Activated T-helper 1 cell treated with anti-CD3 and anti-CD28 coated beads, Interleukin-2, amount 50 U/mL, for 16 hours (primary cell): ENCODE measurements at places on chromosomes 13 and 19.

- no peak for DNase-seq
Observed at GRCh38 chr19:43148233-43148632, 38.1 kb downstream of the PSG5 start.

- DNase-seq = no peak
Observed at GRCh38 chr19:38774181-38774950, 1.0 kb upstream of the LGALS7 start.

- DNase-seq = no peak
Observed at GRCh38 chr19:52211203-52211602, 21.4 kb downstream of the PPP2R1A start.

GRCh38 chr19:46475986-46476385 is 4.6 kb upstream of the PNMA8A start:
- DNase-seq = no peak

- no peak for DNase-seq
Observed at GRCh38 chr13:28117689-28118377, 17.5 kb upstream of the FLT3 start.

- no peak for DNase-seq
Observed at GRCh38 chr13:57128909-57129308, 11.8 kb upstream of the PRR20A start.

GRCh38 chr13:72145383-72145782 is 278.4 kb upstream of the DACH1 start:
- no peak for DNase-seq

DNA sequence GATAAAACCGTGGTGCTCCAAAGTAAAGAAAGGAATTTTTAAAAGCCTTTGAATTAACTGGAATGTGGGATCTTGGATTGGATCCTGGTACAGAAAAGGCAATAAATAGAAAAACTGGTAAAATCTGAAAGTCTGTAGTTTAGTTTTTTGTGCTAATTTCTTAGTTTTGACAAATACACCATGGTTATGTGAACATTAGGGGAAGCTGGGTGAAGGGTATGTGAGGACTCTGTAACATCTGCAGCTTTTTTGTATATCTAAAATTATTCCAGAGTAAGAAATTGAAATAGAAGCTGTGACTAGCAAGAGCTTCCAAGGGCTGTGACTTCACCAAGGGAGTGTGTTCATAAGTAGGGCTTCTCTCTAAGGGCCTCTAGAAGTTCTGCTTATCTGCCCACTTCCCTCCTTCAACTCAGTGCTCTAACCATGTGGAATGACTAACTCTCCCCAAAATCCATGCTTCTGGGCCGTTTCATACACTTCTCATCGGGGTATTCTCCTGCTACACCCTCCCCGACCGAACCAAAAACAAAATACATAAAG is 26.5 kb downstream of the ARHGAP35 start:
- no peak for DNase-seq

DNA sequence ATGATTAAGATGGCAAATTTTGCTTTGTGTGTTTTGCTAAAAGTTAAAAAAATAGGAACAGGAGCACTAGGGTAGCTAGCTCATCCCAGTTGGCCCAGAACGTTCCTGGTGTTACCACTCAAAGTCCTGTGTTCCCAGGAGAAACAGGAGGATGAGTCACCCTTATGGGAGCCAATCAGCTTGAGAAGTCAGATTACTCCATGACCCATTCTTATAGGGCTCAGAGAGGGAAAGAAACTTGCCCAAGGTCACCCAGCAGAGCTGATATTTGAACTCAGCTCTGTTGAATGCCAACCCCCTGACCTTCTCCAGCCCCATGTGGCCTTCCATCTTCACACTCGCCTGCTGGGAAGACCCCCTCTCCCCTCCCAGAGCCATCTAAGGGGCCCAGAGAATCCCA is 13.0 kb downstream of the NMRK2 start:
- no peak for DNase-seq

GRCh38 chr19:5719274-5719960 is 529 bp downstream of the LONP1 start:
- DNase-seq = no peak

DNA sequence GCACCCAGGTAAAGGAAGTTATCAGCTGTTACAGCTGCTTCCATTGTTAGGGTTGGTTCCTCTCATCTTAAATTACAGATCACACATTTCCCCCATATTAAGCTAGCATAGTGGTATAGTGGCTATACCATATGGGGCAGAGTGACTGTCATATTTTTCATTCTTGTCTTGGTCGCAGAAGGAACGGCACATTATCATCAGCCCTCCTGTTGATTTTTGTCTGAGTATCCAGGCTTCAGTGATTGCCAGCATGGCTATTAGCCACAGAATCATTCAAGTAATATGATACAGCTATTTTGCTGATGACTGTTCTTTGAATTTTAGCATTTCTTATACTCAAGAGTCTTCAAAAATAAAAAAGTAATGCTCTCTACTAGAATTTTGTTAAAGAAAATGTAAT is 240.9 kb downstream of the LIG4 start:
- DNase-seq = no peak

DNA sequence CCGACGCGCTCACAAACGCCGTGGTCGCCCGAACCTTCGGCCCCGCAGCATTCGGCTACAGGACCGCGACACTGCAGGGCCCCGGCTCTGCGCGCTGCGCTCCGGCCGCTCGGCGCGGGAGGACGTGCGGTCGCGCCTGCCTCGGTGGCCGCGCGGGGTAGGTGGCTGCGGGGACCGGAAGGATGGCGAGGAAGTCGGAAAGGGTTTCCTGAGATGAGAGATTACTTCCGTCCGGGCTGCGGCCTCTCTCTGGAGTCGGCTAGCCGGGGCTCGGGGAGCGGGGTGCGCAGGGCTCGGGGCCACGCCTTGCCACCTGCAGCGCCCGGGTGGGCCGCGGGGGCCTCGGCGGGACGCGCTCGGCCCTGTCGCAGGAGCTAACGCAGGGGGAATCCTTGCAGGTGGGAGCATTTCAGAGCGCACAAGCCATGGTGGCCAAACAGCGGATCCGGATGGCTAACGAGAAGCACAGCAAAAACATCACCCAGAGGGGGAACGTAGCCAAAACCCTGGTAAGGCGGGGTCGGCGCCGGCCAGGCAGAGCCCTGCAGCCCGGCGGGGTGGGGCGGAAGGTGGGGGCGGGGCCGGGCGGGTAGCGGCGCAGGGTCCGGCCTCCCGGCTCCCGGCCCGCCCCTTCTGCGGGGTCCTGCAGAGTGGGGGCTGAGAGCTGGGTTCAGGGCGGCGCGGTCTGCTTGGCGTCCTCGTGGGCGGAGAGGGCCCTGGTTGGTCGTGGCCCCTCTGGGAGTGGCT is at the start of gene SERP2:
Gene SERP2, plus strand, starts transcription at position 224 of the 747 bp plus-strand sequence. Its CDS starts 202 bp downstream, at position 426.
- DNase-seq = no peak

- DNase-seq = no peak
Observed at GRCh38 chr13:111387026-111387871, 66.8 kb downstream of the TEX29 start.

- no peak for DNase-seq
Observed at GRCh38 chr13:24642219-24642618, 38.0 kb upstream of the ATP12A start.

GRCh38 chr19:48985711-48986110 is 7.4 kb downstream of the GYS1 start:
- DNase-seq = no peak

DNA sequence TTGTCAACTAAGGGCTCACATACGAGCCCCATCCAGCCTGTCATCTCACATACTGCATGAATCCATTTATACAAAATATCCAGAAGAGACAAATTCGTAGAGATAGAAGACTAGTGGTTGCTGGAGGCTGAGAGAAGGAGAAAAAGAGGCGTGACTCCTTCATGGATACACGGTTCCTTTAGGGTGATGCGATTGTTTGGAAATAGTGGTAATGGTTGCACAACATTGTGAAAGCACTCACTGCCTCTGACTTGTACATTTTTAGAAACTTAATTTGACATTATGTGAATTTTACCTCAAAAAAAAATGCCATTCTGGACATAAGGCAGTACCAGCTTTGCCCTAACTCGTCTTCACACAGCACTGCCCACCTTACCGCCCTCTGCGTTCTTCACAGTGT is 27.3 kb downstream of the IGFL1 start:
- no peak for DNase-seq

DNA sequence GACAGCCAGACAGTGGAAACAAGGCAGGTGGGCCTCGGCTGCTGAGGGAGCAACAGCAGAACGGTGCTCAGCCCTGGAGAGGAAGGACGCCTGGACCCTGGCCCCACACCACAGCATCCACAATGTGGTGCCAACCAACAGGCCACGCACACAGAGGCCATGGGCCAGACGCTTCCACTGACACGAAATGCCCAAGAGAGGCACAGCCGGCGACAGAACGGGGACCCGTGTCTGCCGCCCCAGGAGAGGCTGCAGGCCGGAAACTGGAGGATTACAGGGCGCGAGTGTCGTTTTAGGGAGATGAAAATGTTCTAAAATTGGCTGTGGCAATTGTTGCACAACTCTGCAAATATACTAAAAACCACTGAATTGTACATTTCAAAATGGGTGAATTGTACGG is 69.7 kb downstream of the RASA3 start:
- no peak for DNase-seq

DNA sequence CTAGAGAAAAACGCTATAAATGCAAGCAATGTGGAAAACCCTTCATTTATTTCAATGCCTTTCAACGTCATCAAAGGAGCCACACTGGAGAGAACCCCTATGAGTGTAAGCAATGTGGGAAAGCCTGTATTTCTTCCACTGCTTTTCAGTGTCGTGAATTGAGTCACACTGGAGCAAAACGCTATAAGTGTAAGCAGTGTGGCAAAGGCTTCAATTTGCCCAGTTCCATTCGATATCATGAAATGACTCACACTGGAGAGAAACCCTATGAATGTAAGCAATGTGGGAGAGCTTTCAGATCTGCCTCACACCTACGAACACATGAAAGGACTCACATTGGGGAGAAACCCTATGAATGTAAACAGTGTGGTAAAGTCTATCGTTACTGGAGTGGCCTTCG is 27.4 kb downstream of the ZNF20 start:
- DNase-seq = no peak

DNA sequence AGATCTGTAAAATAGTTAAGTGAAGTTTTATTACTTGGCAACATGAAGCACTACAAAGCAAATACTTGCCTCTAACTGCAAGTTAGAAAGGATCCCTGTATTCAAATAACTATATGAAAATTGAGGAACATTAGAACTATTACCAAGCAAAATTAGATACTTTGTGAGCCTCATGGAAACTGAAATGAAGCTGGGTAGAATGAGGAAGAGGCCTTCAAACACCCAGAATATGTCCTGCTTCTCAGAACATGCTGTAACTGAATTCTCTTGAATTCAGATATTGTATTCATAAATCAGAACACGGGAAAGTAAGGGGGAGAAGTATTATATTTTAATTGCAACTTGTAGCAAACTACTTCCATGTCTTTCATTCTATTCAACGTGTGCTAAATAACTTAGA is 947.9 kb downstream of the PCDH17 start:
- no peak for DNase-seq

- no peak for DNase-seq
Observed at GRCh38 chr13:64688893-64689677, 2541.1 kb downstream of the PCDH9 start.

GRCh38 chr19:52963247-52963618 is 552 bp upstream of the ZNF816 start:
- peak; percentile 8 for DNase-seq

DNA sequence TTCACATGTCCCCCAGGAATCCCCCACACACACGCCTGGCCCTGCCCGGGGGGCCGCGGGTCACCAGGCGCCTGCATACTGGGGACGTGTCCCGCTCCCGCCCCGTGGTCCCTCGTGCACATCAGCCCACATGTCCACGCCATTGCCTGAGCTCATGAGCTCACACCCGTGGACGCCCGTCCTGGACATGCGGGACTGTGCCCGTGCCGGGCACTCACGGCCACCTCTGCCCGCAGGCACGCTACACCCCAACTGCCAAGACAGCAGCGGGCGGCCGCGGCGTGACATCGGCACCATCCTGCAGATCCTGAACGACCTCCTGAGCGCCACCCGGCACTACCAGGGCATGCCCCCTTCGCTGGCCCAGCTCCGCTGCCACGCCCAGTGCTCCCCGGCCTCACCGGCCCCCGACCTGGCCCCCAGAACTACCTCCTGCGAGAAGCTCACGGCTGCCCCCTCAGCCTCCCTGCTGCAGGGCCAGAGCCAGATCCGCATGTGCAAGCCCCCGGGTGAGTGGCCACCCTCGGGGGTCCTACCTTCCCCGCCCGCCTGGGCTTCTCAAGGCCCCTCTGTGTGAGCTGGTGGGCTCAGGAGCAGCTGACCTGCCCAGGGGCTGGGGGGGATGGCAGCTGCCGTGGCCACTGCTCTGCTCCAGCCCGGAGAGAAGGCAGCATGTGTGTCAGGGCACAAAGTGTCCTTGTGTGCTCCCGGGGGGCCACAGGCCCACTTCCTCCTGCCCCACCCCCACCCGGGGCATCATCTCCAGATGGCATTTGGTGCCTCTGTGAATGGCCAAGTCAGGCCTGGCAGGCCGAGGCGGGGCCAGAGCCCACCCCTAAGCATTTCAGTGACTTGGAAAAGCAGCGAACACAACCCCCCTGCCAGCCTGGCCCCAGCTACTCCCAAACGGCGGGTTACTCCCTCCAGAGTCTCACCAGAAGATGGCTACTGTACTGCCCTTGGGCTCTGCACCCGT is 7.1 kb downstream of the MIDN start:
- DNase-seq = no peak

DNA sequence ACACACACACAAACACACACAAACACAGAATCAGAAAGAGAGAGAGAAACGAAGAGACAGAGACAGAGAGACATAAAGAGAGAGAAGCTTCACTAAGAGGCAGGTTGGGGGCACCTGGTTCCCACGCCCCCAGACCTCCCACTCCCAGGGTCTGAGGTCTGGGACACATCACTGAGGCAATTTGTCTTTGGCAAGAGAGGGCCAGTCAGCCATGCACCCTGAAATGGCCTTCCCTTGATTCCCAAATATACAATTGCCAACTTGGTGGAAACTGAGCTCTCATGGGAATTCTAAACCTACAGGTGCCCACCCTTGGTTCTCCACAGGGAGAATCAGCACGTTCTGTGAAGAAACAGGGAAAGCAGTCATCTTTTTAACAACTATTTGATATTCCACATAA is 79.5 kb downstream of the COL4A1 start:
- DNase-seq = no peak

DNA sequence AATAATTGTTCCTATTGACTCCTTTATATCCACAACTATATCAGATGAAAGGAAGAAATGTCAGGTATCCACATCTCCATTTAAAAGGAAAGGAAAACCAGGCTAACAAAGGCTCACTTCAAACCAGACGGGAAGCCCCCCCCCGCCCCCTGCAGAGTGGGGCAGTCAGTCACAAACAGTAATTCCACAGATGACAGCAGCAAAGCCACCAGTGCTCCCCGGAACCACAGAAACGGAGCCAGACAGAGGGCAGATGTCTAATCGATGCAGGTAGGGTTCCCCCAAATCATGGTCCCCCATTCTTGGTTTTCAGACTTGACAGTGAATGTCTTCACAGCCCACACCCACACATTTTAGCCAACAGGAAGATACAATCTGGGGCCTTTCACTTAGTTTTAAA is 100.8 kb downstream of the STK24 start:
- DNase-seq = peak; percentile 45
